ENCODE measurements at places on chromosomes 7 and 10.

- no peak for DNase-seq
Measured at GRCh38 chr10:21811245-21811585, 192.3 kb downstream of the DNAJC1 start.

- DNase-seq, result peak; percentile 31
Measured at GRCh38 chr7:54907981-54908380, 110.8 kb upstream of the EGFR start.

DNA sequence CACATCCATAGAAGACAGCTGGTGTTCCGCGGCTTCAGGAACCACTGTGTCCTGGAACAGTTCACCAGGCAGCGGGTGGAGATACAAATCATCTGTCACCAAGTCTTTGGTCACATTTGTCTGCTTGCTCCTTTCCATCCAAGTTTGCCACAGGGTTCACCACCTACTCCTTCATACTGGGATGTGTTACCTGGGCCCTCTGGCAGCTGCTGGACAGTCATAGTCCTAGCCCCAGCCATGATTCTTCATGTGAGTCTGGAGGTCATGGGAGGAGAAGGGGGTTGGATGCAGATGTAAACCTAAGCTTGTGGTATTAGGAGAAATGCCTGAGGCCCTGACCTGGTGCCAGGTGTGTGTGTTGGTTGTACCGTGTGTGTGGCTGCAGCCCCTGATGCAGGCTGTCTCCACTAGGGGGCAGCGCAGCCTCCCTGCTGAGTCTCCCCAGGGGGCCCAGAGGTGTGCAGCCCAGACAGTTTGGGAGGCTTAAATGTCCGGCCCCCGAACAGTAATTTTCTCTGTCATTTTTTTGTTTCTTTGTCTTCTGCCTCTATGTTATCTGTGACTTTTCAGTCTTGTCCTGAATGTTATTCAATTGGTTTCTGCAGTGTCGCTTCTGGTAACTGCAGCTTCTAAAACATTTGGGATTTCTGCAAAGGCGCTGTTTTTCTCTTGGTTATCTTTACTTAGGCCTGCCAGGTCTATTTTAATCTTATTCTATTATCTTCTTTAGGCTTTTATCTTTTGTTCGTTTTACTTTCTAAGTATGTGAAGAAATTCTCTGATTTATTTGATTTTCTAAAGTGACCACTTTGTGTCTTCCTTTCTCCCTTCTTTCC lies 14.8 kb downstream of the NPS start:
- peak; percentile 10 for DNase-seq

- peak; percentile 72 for DNase-seq
Measured at GRCh38 chr7:135512135-135512887, 2.4 kb upstream of the CNOT4 start.

GRCh38 chr7:64672414-64672813 lies 6.5 kb downstream of the ZNF107 start:
- DNase-seq, result no peak

- DNase-seq, result no peak
Measured at GRCh38 chr10:34147641-34148304, 667.3 kb downstream of the PARD3 start.

- peak; percentile 64 for DNase-seq
Measured at GRCh38 chr10:60817398-60817805, 39.1 kb downstream of the CDK1 start.

GRCh38 chr7:153290066-153290465 lies 530.5 kb downstream of the ACTR3B start:
- no peak for DNase-seq

- DNase-seq, result no peak
Measured at GRCh38 chr10:75076348-75076747, 35.1 kb upstream of the SAMD8 start.

GRCh38 chr7:77473229-77474005 lies 57.3 kb upstream of the GSAP start:
- peak; percentile 23 for DNase-seq

GRCh38 chr10:3095373-3096139 lies 28.2 kb downstream of the PFKP start:
- DNase-seq, result peak; percentile 99

GRCh38 chr10:103445767-103446567 lies 6.2 kb downstream of the CALHM2 start:
- DNase-seq, result peak; percentile 87

DNA sequence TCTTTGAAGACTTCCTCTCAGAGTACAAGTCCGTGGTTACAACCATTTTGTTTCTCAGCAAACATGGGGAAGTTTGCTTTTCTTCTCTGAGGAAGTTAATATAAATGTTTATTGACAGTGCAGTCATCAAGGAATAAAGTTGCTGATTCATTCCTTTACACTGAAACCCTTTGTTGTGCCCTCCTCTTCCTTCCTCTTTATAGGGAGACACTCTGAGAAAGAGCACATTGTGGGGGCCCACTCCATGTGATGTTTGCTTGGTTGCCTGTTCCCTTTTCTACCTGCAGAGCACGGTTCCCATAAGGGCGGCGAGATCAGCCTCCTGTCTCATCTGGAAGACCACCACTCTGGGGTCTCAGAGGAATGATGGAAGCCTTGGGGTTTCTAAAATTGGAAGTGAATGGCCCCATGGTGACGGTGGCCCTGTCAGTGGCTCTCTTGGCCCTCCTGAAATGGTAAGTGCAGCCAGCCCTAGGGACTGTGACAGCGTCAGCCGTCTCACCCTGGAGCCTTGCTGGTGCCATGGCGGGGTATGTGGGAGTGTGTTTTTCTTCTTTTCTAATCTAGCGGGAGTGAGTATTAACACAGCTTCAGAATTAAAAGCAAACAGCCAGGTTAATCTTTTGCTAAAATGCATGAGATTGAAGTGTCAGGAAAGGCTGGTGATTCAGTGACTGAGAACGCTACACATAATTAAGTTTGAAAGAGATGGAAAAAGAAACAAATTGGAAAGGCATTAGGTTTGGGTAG lies at the start of gene TBXAS1:
TBXAS1 (plus strand) TSS at position 240 of the 750 bp plus-strand sequence; CDS start at position 367, 127 bp downstream.
- DNase-seq, result no peak

GRCh38 chr10:79453392-79453791 lies 8.0 kb upstream of the ZCCHC24 start:
- DNase-seq, result peak; percentile 51

DNA sequence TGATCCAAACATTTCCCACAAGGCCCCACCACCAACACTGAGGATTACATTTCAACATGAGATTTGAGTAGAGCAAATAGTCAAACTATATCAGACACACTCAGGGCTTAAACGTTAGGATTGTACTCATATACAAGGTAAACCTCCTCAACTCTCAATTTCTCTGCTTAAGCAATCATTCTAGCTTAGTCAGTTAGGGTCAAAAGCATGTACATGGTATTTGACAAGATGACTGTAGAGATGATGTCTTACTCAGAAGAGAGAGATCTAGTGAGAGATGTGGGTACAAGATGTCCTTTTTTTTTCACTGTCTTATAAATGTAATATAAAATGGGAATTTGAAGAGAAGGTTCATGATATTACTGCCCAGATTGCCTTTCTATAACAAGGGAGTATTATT lies 270.1 kb downstream of the PRKG1 start:
- no peak for DNase-seq

- peak; percentile 7 for DNase-seq
Measured at GRCh38 chr7:120949393-120949911, 1.1 kb upstream of the ING3 start.

- DNase-seq, result no peak
Measured at GRCh38 chr10:49744091-49744685, 17.9 kb downstream of the OGDHL start.

DNA sequence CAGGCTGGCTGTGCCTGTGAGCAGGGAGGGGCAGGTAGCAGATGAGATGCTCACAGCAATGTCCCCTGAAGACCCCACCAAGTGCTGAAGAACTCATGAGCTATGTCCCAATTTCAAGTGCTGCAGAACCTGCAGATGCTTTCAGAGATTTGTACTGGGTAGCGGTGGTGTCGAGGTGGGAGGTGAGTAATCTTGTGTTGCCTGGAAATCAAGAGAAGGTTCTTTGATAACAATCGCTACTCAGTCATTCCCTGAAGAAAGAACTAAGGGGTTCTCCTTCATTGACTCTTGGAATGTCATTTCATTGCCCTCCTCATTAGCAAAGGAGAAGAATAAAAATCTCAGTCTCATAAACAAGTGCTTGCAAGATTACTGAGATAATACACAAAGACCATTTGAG lies 246.4 kb downstream of the EMX2 start:
- no peak for DNase-seq

- DNase-seq, result no peak
Measured at GRCh38 chr10:54434782-54435181, 366.2 kb downstream of the PCDH15 start.

DNA sequence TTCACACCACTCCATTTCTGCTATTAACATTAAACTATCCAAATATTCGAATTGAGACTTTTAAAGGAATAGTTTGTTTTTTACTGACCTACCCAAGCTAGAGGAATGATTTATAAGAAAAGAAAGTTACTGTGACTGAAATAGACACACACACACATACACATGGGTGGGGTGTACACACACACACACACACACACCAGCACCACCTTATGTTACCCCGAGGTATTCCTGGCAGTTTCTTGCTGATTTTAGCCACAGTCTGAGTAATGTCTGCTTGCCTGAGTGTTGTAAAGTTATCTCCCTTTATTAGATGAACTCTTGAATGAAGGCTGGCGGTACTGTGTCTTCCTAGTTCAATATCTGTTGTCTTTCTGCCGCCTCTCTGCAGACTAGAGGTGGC lies 91.3 kb upstream of the PRKG1 start:
- DNase-seq, result peak; percentile 13

GRCh38 chr10:129929343-129930292 lies 34.5 kb downstream of the EBF3 start:
- DNase-seq, result peak; percentile 11

- DNase-seq, result peak; percentile 64
Measured at GRCh38 chr7:7808156-7808555, 89.7 kb upstream of the RPA3 start.

DNA sequence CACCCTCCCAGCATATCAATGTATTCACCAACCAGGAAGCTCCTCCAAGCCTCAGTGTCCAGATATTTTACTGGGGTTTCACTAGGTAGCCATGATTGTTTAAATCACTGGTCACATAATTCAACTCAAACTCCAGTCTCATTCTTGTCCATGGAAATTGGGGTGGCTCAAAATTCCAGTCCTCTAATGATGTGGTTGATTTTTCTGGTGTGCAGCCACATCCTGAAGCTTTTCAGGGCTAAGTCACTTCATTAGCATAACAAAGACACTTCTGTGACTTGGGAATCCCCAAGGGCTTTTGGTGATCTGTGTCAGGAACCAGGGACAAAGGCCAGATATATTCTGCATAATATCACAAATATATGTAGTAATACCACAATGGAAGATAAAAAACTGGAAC lies 786.9 kb upstream of the IGFBP3 start:
- no peak for DNase-seq

- DNase-seq, result no peak
Measured at GRCh38 chr7:114051871-114052331, 133.1 kb upstream of the PPP1R3A start.

DNA sequence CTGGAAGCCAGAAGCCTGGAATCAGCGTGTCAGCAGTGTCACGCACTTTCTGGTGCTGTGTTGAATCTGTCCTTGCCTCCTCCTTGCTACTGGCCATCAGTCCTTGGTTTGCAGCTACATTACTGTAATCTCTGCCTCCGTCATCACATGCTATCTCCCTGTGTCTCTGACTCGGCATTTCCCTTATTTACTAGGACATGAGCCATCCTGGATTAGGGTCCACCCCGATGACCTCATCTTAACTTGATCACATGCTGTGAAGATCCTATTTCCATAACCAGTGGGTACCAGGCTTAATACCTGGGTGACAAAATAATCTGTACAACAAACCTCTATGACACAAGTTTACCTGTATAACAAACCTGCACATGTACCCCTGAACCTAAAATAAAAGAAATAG lies 518.0 kb upstream of the KLF6 start:
- DNase-seq, result peak; percentile 14

- no peak for DNase-seq
Measured at GRCh38 chr7:1842321-1843221, 172.5 kb downstream of the ELFN1 start.

GRCh38 chr10:51768886-51769465 lies 69.6 kb upstream of the CSTF2T start:
- no peak for DNase-seq

DNA sequence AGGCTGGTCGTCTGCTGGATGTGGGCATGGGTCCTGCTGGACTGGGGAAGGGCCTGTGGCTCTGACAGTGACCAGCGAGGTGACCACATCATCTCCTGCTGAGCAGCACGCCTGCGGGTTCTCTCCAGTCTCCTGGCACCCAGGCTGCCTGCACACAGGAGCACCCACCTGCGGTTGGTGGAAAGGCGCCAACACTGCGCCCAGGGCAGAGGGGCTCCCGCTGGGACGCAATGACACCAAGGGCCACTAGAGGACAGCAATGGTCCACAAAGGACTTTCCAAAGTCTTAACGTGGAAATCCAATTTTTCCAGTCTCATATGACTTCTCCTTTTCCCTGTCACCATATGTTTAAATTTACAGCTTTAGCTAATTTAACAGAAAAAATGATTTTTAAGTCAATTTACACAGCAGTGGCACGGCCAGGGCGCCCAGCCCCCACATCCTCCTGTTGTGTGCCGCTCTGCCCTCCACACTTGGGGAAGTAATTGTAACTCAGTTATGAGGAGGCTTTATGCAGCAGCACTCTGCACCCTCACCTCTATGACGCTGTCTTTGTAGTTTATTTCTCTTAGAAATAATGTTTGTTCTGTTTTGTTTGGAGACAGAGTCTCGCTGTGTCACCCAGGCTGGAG lies 38.1 kb downstream of the CFAP46 start:
- peak; percentile 63 for DNase-seq

DNA sequence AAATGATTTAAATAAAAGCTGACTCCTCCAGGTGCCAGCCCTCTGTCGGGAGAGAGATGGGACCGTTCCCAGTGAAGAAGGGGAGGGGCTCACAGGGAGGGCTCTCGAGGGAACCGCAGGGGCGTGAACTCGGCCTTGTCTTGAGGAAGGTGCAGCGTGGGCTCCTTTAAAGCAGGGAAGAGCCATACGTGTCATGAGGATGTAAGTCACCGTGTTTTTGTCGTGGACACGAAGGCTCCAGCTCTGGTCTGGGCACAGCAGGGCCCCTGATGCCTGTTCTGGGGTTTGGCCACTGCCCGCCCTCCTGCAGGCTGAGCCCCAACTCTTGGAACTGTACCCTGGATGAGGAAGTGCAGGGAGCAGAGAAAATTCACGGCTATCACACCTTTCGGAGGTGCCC lies 45.0 kb downstream of the JAKMIP3 start:
- DNase-seq, result no peak

DNA sequence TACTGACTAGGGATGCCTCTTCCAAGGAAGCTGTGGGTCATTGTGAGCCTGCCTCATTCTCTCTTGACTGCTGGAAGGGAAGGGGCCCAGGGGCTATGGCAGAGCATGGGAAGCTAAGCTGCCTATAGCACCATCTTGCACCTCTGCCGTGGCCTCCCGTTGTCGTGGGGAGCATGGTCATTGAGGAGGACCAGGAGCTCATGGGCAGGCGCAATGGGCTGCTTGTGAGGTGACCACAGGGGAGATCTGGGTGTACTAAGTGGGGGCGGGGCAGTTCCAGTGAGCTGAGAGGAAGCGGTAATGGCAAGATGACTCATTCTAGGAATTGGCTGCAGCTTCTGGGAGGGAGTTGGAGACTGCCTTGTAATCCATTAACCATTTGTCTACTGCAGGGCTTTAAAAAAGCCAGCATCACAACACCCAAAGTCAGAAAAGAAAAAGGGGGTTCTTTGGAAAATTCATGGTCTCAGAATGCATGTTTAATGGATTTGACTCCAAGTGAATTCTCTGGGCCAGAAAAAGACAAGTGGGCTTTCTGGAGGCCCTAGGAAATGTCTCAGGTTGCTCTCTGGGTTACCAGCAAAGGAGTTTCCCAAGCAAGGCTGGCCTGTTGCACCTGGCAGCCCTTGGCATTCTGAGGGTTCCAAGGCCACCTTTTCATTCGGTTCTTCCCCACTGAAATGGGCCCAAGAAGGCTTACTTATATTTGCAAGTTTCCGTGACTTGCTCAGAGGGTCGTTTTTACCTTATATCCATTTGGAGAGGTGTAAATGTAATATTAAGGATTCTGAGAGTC lies 3.6 kb downstream of the DUSP5 start:
- peak; percentile 98 for DNase-seq
